ENCODE measurements at places on chromosomes 16 and 17. TPM values are rescaled to one million over a fixed set of nuclear protein-coding genes. Genes with fewer than 3 reads are reported as not detected.

DNA sequence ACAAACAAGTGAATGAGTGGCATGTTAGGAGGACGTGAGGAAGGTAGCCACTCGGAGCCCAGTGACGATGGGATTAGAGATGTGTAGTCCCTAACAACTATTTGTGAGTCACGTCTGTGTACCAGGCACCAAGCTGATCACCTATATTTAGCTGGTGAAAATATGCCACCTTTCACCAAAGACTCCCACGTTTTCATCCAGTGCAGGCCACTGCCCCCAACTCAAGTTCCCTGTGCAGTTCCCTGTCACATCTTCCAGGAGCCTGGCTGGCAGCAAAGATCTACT, 67.2 kb downstream of the TOM1L2 start:
- H3K27me3 ChIP-seq = no peaks in the 10 kb centered on the region
- H3K4me3 ChIP-seq = no peak overlapping the region
- no peak for DNase-seq
- peaks cover 48% of the 10 kb centered on the region for H3K4me1 ChIP-seq
- H3K36me3 ChIP-seq = no peaks in the 10 kb centered on the region
- H3K27ac ChIP-seq = no peak overlapping the region

DNA sequence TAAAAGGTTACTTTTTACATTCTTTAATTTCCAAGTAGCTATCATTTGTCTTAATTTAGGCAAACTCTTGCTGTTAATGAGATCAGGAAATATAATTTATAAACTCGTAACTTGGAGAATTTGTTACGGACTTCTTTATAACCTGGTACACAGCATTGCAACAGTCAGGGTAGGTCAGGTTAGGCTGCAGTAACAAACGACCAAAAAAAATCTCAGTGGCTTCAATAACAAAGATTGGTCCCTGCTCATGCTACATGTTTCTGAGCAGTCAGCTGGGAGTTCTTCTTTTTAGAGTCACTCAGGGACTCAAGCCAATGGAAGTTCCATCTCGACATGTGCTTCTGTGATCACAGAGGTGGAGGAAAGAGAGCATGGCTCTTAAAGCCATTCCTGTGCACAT, 110.1 kb downstream of the USP31 start:
- no peaks in the 10 kb centered on the region for H3K4me1 ChIP-seq
- no peaks in the 10 kb centered on the region for H3K36me3 ChIP-seq

DNA sequence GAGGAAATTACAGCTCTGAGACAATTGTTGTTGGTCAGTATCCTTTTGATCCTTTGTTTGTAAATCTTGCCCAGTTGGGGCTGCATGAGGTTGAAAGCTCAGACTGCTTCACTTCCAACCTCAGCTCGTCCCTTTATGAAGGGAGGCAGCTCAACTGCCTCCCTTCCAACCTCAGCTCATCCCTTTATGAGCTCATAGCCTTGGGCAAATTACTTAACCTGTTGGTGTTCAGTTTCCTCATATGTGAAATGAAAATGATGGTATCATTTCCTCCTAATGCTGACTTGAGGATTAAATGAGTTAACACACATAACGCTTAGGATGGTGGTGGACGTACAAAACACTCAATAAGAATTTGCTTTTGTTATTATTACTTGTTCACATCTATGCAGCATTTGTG, 265.1 kb downstream of the CDH13 start:
- no peaks in the 10 kb centered on the region for H3K27me3 ChIP-seq
- H3K27ac ChIP-seq = no peak overlapping the region
- H3K4me1 ChIP-seq = peaks cover 30% of the 10 kb centered on the region
- no peak overlapping the region for H3K4me3 ChIP-seq

DNA sequence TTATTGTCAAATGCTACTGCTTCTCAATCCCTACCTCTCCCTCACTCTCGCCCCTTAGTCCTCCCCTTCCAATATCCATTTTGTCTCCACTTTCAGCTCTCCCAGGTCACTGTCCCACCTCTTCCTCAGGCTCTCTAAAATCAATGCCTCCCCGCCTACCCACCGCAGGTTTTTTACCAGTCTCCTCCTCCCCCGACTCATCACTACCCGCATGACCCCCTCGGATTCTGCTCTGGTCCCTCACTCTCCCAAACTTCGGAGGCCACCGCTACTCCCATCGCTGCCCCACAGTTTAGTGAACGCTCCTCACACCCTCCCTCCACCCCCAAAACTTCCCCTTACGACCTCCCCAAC, 513 bp downstream of the CRLF3 start:
- DNase-seq = no peak
- H3K27ac ChIP-seq = peak overlapping the region; percentile 83
- H3K27me3 ChIP-seq = no peaks in the 10 kb centered on the region
- peaks cover 23% of the 10 kb centered on the region for H3K4me1 ChIP-seq
- peak overlapping the region; percentile 94 for H3K4me3 ChIP-seq

DNA sequence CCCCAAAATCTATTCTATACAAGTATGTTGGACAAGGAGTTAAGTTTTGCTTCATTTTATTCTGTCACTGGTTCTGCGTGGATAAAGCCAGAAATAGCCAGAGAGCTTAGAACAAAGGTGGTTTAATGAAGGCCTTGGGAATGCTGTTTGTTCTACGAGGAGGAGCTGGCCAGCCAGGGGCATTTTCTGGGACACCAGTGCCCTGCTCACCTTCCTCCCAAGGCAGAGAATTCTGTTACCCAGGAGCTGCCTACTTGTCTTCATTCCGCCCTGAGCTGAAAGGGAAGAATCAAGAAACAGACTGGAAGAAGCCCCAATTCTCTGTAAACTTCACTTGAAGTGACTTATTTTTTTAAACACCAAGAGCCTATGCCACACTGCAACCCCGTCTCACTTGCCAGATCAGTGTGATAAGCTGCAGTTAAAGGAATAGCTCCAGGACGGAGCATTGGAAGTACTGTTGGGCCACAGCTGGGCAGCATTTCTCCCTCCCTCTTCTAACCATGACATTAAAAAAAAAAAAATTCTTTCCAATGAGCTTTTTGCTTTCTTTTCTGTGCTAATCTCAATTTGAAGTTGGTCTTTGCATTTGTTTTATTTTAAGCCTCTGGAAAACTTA, 149.8 kb upstream of the DYNLRB2 start:
- no peak overlapping the region for H3K27ac ChIP-seq
- no peak overlapping the region for H3K4me3 ChIP-seq
- no peaks in the 10 kb centered on the region for H3K27me3 ChIP-seq
- DNase-seq = no peak
- H3K36me3 ChIP-seq = no peaks in the 10 kb centered on the region

DNA sequence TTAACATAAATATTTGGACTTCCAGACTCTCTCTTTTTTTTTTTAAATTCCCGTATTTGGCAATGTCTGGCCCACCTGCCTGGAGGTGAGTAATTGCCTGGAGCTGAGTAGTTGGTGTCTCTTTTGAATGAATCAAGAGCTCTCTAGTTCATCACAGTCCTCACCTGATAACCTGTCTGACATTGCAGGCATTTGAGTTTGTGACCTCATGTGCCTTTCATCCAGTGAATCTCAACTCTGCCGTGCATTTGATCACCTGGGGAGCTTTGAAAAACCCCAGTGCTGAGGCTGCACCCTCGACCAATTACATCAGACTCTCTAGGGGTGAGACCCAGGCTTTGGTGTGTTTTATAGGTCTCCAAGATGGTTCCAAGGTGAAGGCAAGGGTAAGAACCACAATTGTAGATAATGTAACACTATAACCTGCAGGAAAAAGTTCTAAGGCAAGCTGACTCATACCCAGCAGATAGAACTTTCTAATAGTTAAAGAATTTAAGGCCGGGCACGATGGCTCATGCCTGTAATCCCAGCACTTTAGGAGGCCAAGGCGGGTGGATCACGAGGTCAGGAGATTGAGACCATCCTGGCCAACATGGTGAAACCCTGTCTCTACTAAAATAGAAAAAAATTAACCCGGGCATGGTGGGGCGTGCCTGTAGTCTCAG, 24.5 kb upstream of the HS3ST2 start:
- no peaks in the 10 kb centered on the region for H3K4me1 ChIP-seq
- no peaks in the 10 kb centered on the region for H3K27me3 ChIP-seq
- H3K36me3 ChIP-seq = no peaks in the 10 kb centered on the region
- no peak overlapping the region for H3K4me3 ChIP-seq

The IGSF6 gene
- 0.60 TPM for total RNA-seq

The TPSD1 gene
- not detected for total RNA-seq

The MT1F gene
- total RNA-seq = not detected

The ZNF469 gene
- total RNA-seq = 0.05 TPM

Measured in gastrocnemius medialis (tissue), 4 donors.